Left lung (tissue), 14 donors: ENCODE measurements at places on chromosomes 1 and 21. TPM values are rescaled to one million over a fixed set of nuclear protein-coding genes. Genes with fewer than 3 reads are reported as not detected.

DNA sequence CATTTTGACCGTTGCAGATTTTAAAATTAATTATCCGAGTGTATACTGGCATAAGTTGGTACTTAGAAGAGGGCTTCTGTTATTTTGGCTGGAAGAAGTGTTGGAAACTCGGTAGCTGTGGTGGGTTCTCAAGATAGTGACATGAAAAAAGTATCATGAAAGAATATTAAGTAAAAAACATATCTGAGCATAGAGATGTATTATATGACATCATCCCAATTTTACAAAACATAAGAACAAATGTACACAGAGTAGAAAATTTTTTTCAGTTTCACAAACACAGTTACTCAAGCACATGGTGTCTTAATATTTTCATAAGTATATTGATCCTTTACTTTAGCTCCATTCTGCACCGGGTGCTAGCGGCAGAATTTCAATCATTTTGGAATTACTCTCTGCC, 684 bp downstream of the IFI16 start:
- no peak for DNase-seq
- peak overlapping the region; percentile 35 for H3K4me3 ChIP-seq
- peaks cover 72% of the 10 kb centered on the region for H3K4me1 ChIP-seq
- H3K27me3 ChIP-seq: no peaks in the 10 kb centered on the region

DNA sequence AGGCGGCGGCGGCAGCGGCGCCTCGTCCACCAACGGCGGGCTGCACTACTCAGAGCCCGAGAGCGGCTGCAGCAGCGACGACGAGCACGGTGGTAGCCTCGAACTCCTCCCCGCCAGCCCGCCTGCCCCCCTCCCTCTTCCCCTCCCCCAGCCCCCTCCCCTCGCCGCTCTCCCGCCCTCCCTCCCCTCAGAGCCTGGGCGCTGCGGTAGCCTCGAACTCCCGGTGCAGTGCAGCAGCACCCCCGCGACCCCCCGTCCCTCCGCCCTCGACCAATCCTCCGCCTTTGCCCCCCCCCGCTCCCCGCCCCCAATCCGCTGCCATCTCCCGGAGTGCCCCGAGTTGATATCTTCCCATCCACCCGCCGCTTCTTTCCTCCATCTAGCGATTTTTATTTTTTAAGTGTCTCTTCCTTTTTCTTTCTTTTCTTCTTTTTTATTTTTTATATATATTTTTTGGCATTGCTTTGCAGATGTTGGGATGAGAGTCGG, 516 bp downstream of the RCOR3 start:
- H3K4me1 ChIP-seq: peaks cover 19% of the 10 kb centered on the region
- no peaks in the 10 kb centered on the region for H3K36me3 ChIP-seq

- no peaks in the 10 kb centered on the region for H3K36me3 ChIP-seq
- H3K4me1 ChIP-seq: no peaks in the 10 kb centered on the region
- H3K27me3 ChIP-seq: no peaks in the 10 kb centered on the region
- no peak overlapping the region for H3K27ac ChIP-seq
Observed at GRCh38 chr1:59238333-59238934, 58.5 kb upstream of the FGGY start.

The EYA3 gene
- total RNA-seq: 22.9 TPM
